ENCODE measurements at places on chromosomes 5 and 9. TPM values are rescaled to one million over a fixed set of nuclear protein-coding genes. Genes with fewer than 3 reads are reported as not detected.

- DNase-seq = no peak
These were observed 155.0 kb upstream of the PANK3 start for GRCh38 chr5:168734119-168734518.

GRCh38 chr9:78189001-78189400 is 46.9 kb upstream of the CEP78 start:
- no peak for DNase-seq

- no peak for DNase-seq
These were observed 43.6 kb upstream of the SYNPO start for GRCh38 chr5:150596826-150597225.

DNA sequence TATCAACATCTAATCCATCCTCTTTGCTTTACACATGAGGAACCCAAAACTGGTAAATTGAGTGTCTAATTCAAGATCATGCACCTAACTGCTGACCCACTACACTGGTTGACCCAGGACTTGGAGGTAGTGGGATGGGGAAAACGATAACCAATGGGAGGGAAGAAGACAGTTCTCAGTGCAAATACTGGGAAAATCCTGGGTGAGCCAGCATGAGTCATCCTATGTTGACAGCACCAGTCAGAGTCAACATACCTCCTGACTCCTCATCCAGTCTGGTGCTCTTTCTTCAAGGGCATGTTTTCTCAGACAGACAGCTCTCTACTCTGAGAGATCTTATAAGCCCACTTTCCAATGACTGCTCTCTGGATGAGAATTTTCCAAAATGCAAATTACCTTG is 232.8 kb upstream of the PTGER4 start:
- peak; percentile 80 for DNase-seq

DNA sequence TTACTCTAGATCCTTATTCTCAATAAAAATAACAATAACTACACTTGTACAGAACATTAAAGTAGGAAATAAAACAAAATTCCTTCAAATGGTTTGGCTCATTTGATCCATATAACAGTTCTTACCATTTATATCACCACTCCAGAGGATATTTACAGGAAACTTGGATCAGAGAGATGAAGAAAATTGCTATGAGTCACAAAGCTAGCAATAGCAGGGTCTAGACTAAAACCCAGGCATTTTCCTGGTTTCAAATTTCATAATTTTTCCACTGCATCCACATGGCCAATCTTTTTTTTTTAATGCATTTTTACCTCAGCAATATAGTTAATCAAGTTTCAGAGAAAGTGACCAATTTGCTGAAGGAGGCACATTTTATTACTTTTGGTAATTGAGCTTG is 299.2 kb downstream of the ELAVL2 start:
- DNase-seq = no peak

DNA sequence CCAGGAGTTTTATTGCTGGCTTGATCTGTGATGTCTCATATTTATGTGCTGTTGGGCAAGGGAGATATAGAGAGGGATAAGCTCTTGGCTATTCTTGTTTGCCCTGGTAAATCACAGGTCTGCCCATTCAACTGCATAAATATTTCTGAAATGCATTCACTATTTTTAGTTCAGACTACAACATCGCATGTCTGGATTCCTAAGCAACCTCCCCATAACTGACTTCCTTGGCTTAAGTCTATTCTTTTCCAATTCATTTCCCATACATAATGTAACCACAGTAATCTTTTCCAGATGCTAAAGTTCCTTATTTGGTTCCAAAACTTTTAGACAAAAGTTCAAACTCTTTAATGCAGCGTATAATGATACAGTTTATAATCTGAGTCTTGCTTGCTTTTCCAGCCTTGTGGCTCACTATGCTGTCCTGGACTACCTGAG is 321.4 kb upstream of the ACTBL2 start:
- DNase-seq = peak; percentile 62

DNA sequence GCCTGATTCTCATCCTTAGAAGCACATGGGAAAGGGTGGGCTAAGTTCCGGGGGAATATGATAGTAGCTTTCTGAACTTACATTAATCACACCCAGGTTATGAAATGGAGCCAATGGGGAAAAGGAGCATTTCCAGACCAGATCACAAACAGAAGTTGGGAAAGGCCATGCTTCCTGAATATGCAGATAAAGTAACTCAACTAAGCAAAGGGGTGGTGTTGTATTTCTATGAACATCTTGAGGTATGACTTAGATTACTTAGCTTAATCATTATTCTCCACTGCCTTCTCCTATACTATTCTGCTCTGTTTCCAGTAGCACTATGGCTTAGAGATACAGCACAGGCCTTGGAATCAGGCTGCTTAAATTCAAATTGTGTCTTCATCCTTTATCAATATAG is 10.5 kb downstream of the C5orf46 start:
- DNase-seq = no peak

GRCh38 chr9:33127881-33128280 is 39.3 kb downstream of the B4GALT1 start:
- DNase-seq = no peak

DNA sequence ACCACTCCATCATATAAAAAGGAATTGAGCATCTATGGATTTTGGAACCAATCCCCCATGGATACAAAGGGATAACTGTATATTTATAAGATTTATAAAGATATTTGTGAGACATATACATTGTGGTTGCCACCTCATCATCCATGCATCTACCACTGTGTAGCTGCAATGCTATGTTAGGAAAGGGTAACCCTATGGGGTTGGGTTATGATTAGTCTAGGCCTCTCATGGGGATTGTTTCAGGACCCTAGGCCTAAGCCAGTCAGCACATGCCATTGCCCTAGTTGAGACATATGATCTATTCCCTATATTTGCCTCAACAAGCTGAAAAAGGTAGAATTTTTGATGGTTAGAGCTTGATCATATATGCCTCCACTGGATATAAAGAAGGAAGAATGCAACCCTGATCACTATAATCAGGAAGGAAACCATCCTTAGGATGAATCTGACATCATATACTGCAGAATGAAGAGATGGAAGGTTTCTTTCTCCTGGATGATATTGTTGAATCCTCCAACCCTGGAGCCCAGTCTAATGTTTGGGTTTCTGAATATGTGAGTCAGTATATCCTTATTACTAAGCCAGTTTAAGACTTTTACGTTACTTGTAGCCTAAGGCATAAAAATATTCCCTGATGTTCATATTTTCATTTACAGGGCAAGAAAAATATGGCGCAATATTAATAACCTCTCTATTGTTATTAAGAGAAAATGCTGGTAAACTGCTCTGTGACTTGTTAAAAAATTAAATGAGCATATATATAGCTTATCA is 94.2 kb downstream of the ADAMTS19 start:
- peak; percentile 6 for DNase-seq

- DNase-seq = no peak
These were observed 507 bp upstream of the DPH7 start for GRCh38 chr9:137579259-137579604.

GRCh38 chr9:589723-590122 is 251.8 kb upstream of the DMRT1 start:
- DNase-seq = peak; percentile 12

DNA sequence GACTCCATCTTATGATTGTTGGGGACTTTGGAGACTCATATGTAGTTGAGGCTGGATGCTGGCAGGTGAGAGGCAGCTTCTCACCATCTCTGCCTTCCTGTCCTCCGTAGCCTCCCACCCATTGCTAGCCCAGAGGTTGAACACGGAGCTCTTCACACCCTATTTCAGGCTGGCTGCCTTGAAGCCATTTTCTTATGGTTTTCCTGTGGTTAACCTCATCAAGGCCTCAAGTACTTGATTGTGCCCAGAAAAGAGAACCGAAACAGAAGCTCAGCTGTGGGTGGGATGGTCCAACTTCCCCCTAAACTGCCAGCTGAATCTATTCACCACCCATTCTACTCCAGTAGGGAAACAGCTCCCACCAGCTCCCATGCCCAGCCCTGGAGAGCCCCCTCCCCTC is 102.9 kb downstream of the LIFR start:
- DNase-seq = no peak

The HAVCR2 gene
- not detected for total RNA-seq

The PCSK1 gene
- under 0.01 TPM for total RNA-seq

The IRX1 gene
- total RNA-seq = not detected

The FOXD4L4 gene
- not detected for total RNA-seq

The PCDHB12 gene
- total RNA-seq = under 0.01 TPM
